Osteoblast (primary cell): ENCODE measurements at places on chromosomes 1 and 21. TPM values are rescaled to one million over a fixed set of nuclear protein-coding genes. Genes with fewer than 3 reads are reported as not detected.

DNA sequence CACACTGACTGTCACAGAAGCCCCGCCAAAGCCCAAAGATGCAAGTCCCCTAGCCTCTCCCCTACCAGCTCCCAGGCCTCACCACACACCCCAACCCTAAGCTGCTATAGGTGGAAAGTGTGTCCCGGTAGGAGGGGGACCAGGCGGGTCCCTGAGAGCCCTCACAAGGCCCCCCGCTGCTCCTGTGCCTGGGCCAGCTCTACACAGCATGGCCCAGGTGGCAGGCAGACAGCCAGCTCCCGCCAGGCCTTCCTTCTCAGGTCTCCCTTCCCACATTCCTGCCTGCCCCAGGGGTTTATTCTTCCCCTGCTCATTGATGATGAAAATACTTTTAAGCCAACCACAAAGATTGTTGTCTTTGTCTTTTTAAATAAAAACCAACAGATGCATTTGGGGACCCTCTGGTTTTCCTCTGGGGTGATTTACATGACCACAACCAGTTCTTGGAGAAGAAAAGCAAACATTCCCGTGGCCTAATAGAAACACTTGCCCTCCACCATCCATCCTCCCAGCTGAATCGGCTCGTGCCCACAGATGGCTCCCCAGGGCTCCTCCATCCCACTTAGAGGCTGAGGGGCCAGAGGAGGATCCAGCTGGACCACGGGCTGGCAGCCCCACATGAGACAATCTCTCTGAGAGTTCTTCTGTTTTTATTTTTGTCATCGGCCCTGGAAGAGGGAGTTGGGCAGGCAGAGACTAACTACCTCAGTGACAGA lies 93.1 kb downstream of the DMRTB1 start:
- no peak for DNase-seq

- DNase-seq: peak; percentile 26
These were observed 49.1 kb upstream of the SERBP1 start for GRCh38 chr1:67479146-67479891.

GRCh38 chr1:116919802-116920201 lies 10.1 kb downstream of the PTGFRN start:
- no peak for DNase-seq

DNA sequence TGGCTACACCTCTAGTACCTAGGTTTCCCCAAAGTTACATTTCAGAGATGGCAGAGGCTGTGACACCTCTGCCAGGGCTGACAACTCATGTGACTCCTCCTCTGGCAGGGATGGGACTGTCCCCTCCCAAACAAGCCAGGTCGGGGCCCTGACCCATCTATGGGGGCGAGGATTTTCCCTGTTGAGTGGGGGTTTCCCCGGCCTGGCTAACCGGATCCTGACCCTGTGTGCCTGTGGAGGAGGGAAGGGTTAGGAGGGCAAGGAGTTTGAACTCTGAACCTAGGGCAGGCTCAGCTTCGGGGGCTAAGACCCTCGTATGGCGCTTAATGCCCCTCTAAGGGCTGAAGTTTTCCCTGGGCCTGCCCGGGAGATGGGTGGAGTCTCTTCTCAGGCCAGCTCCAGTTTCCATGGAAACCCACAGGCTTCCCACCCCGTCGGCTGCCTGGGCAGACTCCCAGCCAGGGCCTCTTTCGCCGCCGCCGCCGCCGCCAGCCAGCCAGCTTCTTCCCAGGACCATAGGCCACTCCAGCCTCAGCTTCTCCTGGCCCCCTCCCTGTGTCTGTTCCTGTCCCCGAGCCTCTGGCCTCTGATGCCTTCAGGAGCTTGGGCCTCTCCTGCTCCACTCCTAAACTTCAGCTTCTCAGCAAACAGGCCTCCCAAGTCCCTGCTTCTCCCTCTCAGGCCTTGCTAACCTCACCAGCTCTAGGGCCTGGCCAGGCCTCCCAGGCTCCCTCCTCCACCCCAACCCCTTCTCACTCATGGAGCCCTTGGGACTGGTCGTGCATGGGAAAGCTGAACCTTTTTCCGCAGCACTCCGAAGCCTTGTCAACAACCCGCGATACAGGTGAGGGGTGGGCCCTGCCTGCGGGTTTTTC lies at the start of gene BTBD19:
Gene BTBD19 (plus strand): TSS at position 461 of the 875 bp plus-strand sequence. CDS start 298 bp downstream, at position 759.
- DNase-seq: peak; percentile 99

DNA sequence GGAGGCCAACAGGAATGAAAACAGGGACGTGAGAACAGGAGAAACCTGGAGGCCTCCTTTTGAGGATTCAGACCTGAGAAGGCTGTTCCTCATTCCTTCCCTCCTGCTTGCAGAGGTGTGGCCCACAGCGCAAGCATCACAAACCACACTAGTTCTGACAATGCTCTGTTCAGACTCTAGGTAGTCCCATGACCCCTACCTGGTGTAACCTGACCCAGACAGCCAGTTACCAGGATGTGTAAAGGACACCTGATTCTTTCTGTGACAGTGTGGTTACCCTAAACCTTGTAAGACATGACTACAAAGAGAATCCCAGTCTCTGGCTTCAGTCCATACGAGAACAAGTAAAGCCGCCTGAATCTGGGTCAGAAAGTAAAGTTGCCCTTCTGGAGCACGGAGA lies 3.2 kb downstream of the MECR start:
- DNase-seq: no peak

GRCh38 chr1:179314928-179315327 lies 21.3 kb downstream of the SOAT1 start:
- no peak for DNase-seq

DNA sequence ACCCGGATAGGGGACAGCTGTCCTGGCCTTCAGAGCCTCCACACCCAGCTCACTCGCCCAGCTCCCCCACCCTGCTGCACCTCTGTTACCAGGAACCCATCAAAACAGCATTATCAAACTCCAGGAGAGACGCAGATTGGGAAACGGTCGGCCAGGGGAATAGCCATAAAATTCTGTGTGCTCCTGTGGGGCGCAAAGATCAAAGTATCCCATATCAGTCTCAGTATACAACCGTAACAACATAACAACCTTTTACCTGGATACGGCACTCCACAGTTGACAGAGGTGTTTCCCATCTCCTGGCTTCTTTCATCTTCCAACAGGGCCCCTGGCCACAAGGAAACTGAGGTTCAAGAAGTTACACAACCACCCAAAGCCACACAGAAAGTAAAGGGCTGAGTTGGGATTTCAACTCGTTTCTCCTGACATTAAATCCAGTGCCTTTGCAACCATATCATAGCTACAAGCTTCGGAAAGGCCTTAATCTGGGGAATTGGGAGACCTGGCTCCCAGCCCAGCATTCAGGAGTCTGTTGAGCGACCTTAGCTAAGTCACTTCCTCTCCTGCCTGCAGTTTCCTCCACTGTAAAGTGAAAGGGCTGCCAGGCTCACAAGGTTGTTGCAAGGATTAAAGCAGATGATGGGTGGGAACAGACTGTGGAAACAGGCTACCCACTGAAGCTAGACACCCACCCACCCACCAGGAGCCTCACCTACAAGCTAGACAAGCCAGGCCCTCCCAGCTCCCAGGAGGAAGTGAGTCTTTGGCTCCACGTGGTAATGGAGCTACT lies 8.1 kb upstream of the EPHB2 start:
- peak; percentile 73 for DNase-seq

- no peak for DNase-seq
These were observed 59.9 kb downstream of the MAN1C1 start for GRCh38 chr1:25676488-25676887.

DNA sequence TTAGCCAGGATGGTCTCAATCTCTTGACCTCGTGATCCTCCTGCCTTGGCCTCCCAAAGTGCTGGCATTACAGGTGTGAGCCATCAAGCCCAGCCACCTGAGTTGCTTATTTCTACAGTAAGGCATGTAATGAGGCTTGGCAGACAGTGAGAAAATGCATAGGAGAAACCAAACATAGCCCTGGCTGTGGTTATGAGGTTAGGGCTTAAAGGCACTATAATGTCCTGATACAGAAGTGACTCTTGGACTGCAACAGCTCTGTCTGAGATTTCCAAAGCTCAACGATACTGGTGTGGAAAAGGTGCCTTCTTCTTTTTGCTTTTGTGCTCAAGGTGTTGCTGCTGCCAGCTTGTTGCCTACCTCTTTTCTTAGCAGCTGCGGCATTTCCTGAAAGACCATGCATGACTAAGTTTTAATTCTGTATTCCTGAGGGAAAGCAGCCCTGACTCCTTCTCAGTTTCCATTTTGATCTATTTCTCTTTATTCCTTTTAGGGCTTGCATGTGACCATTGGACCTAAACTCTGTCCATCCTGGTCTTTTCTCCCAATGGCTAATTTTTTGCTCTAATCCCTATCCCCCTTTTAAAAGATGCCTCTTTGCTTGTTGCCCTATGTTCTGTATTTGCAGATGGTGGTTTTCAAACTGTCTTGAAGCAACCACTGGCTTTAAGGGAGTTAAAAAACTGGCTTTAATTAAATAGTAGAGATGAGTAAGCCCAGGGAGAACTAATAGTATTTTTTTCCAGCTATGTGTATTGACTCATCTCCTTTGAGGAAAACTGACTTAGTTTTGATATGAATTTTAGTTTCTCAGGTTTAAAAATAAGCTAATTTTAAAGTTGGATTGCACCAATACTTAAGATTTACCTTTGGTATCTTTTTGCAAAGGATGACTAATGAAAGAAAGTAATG lies 70.3 kb downstream of the KIF1B start:
- peak; percentile 83 for DNase-seq

GRCh38 chr1:243477731-243478290 lies 222.0 kb downstream of the SDCCAG8 start:
- no peak for DNase-seq

DNA sequence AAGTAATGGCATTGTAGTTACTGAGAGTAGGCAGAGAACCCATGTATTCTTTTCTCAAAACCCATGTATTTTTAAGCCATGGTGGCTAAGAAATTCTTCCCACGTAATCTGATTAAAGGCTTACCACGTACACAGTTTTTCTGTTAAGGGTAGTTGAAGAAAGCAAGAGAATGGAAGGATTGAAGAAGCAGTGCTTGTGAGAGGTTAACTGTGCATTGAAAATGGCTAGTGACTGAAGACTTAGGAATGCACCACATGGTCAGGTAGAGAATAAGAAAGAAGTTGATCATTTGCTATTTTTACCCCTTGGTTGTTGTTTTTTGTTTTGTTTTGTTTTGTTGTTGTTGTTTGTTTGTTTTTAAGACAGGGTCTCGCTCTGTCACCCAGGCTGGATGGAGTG lies 178.9 kb upstream of the SNX7 start:
- DNase-seq: no peak

DNA sequence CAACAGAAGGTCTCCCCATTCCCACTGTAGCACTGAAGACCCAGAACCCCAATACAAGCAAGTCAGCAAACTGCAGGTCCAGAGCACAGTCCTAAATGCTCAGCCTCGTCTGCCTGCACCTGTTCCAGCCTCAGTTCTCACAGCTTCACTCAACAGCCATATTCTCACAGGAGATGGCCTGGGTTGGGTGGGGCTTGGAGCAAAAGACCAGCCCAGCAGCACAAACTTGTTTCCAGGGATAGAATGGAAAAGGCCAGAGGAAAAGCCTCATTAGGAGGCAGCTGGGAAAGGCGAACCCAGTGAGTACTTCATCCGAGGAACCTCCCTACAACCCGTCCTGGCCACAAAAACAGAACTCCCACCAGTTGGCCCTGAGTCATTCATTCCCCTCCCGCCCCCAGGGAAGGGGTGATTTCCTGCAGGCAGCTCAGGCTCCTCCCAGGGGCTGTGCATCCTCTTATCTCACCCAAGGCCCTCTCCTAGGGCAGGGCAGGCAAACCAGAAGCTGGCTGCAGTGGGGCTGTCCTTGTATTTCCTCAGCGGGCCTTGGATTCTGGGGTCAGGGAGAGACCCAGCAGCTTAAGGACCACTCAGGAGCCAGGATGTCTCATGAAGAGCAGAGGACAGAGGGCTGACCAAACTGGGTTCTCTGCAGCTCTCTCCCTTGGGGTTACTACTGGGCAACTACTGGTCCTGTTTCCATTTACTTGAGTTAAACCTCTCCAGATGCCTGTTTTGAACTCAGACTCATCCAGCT lies 7.4 kb upstream of the MPL start:
- DNase-seq: peak; percentile 98

- peak; percentile 97 for DNase-seq
These were observed at the start of gene KIAA1614 for GRCh38 chr1:180912801-180913565. KIAA1614 (plus strand) TSS chr1:180912897; CDS start chr1:180913244, 347 bp downstream.

- no peak for DNase-seq
These were observed 66.0 kb downstream of the OLIG1 start for GRCh38 chr21:33135925-33136324.

DNA sequence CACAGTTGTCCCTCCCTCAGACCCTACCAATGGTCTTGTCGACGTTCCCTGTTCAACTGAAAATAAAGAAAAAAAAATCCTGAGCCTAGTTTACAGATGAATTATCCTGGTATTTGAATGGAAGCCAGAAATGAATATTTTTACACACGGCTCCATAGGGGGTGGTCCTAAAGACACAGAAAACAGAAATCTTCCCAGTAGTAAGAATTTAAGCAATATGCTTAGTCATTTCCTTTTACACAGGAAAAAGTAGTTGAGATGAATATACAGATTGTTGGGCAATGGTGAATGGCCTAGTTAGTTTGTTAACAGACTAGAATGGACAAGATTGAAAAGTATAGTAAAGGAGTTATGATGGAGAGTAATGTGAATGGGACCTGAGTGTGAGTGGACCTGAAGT lies 67.4 kb downstream of the RGS18 start:
- no peak for DNase-seq

The TEDDM1 gene
- total RNA-seq: not detected in 2 replicates

The TNFRSF18 gene
- 0.29 TPM in 1 of 2 replicates, not detected in the other for total RNA-seq

The MIXL1 gene
- 0.29 TPM in 1 of 2 replicates, not detected in the other for total RNA-seq
